ENCODE measurements at places on chromosomes 6 and 20.

- no peak for DNase-seq
These were observed 9.4 kb downstream of the C6orf58 start for GRCh38 chr6:127586372-127586771.

DNA sequence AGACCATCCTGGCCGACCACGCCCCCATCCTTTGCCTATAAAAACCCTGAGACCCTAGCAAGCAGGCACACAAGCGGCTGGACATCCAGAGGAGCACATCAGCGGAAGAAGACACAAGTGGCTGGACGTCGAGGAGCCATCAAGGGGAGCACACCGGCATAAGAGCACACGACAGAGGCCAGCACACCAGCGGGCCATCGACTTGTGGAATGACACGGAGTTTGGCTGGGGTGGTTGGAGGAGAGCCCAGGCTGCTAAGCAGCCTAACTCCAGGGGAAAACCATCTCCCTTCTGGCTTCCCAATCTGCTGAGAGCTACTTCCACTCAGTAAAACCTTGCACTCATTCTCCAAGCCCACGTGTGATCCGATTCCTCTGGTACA, 44.8 kb upstream of the BCLAF1 start:
- no peak for DNase-seq

- no peak for DNase-seq
These were observed 15.0 kb downstream of the ALDH8A1 start for GRCh38 chr6:134934793-134935485.

GRCh38 chr20:31920275-31920855, 31.5 kb downstream of the PDRG1 start:
- no peak for DNase-seq

DNA sequence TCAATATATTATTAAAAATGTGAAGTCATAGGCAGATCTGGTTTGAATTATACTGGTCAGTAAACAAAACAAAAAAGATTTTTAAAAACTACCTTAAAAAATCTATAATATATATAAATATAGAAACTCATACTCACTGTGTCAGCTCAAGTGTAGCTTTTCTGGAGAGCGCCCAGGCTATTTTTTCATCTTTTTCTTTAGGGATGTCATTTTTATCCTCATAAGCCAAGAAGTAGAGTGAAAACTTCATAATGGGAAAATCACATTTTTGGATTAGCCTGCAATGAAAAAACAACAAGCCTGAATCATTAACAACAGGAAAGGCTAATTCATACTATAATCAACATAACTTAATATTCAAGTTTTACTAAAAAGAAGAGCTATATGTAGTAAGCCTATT, 18.7 kb downstream of the GLO1 start:
- DNase-seq = no peak

GRCh38 chr20:21505161-21505809, 8.6 kb downstream of the NKX2-2 start:
- peak; percentile 72 for DNase-seq

DNA sequence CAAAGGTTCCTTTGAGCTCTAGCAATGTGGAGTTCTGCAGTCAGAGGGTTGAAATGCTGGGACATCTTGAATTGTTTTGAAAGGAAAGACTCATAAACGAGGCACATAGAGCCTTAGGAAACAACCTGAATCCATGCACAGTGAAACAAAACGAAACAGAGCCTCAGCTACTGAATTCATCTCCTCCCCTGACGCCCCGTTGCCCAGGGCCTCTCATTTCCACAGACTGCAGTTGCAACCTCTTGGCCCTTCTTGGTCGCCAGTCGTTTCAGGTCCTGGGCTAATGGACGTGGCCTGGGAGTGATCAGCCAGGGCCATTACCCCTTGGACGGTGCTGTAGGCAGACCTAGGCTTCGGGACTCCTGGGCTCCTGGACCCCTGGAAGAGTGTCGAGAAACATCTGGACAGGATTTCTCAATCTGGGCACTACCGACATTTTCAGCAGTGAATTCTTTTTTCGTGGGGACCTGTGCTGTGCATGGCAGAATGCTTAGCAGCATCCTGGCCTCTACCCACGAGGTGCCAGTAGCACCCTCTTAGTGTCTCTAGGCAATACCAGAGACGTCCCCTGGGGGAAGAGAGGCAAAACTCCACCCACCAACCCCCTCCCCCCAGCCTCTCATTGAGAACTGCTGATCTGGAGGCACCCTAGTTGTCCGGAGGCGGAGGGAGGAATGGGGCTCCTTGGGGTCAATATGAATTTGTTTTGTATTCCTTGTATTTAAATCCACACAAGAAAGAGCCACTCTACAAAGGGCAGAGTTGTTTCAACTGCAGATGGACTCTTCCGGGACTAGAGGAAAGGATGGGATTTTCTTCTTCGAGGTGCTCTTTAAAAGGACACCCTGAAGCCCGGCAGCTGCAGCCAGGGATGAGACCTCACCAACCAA, 50.2 kb downstream of the TMEM242 start:
- DNase-seq = no peak

DNA sequence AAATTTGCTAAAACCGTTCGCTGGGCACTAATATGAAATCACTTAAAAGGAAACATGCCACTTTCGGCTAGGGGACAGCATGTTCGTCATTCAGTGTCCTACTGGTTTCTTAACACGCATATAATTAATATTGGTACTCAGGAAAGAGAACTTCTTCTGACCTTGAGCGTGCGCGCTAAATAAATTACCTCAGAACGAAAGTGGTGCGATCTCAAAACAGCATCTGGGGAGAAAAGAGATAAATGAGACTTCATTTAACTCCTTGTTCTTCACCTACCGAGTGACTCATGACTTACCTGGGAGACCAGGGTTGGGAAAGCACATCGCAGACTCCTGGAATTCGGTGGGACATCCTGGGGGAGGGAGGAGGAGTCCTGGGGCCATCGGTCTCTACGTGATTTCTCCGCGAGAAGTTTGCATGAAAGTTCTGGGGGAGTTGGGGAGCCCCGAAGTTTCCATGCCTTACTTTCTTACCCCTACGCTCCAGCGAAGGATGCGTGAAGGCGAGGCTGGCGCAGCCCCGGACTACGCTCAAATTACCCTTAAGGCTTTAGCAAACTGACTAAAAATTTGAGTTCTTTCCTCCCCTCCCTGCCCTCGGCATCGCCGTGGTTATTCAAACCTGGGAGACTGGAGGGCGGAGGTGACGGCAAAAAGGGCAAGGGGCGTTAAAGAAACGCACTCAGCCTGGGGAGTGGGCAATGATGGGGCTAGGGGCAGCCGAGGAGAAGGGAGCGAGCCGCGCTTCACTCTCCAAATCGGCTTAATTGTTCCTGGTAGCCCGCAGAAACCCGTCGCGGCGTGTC, 1.1 kb upstream of the BEND6 start:
- no peak for DNase-seq
